Activated naive CD4-positive, alpha-beta T cell treated with anti-CD3 and anti-CD28 coated beads for 36 hours (primary cell): ENCODE measurements at places on chromosomes 1 and 21. TPM values are rescaled to one million over a fixed set of nuclear protein-coding genes. Genes with fewer than 3 reads are reported as not detected.

GRCh38 chr1:226443439-226443838 is 35.5 kb upstream of the PARP1 start:
- no peaks in the 10 kb centered on the region for H3K27me3 ChIP-seq
- H3K4me3 ChIP-seq, result no peak overlapping the region
- no peaks in the 10 kb centered on the region for H3K36me3 ChIP-seq
- peaks cover 31% of the 10 kb centered on the region for H3K4me1 ChIP-seq

- H3K27me3 ChIP-seq, result peaks cover 2% of the 10 kb centered on the region
- no peak overlapping the region for H3K27ac ChIP-seq
These were observed 102.3 kb upstream of the FGGY start for GRCh38 chr1:59194621-59195020.

- H3K36me3 ChIP-seq, result peaks cover 5% of the 10 kb centered on the region
- H3K4me1 ChIP-seq, result peaks cover 63% of the 10 kb centered on the region
- no peak for DNase-seq
- H3K27ac ChIP-seq, result peak overlapping the region; percentile 59
- H3K27me3 ChIP-seq, result no peaks in the 10 kb centered on the region
These were observed 73.7 kb downstream of the CAPZB start for GRCh38 chr1:19411612-19412011.

- no peak overlapping the region for H3K27ac ChIP-seq
- H3K4me1 ChIP-seq, result no peaks in the 10 kb centered on the region
- no peak overlapping the region for H3K4me3 ChIP-seq
These were observed 78.7 kb downstream of the TYW3 start for GRCh38 chr1:74811436-74812179.

The CFHR5 gene
- not detected for total RNA-seq

DNA sequence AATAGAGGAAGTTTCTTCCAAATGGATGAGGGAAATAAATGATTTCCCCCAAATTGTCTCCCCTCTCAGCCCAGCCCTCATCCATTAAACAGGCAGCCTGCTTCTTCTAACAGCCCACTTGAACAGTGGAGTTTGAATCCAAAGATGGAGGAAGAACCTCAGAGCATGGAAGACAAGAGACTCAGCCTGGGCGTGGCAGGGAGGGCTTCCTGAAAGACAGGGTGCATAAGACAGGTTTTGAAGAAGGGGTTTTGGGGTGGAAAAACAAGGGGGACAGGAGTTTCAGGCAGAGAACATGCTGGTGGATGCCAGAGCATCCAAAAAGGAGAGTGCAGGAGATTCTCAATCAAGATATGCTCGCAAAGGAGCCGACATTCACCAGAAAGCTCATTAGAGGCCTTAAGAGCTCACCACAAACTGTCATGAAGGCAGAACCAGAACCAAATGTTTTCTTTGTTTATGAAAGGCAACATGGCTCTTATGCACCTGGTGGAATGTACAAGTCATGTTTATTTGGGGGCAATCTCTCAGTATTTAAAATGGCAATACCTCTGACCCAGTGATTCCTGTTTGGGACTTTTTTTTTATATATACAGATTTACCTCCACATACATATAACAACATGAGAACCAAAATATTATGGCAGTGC is 26.5 kb upstream of the TSPEAR start:
- no peak overlapping the region for H3K27ac ChIP-seq
- DNase-seq, result no peak
- no peaks in the 10 kb centered on the region for H3K27me3 ChIP-seq
- no peak overlapping the region for H3K4me3 ChIP-seq
- peaks cover 4% of the 10 kb centered on the region for H3K4me1 ChIP-seq

The AGTRAP gene
- total RNA-seq, result 21.7 TPM

The MAB21L3 gene
- total RNA-seq, result not detected

DNA sequence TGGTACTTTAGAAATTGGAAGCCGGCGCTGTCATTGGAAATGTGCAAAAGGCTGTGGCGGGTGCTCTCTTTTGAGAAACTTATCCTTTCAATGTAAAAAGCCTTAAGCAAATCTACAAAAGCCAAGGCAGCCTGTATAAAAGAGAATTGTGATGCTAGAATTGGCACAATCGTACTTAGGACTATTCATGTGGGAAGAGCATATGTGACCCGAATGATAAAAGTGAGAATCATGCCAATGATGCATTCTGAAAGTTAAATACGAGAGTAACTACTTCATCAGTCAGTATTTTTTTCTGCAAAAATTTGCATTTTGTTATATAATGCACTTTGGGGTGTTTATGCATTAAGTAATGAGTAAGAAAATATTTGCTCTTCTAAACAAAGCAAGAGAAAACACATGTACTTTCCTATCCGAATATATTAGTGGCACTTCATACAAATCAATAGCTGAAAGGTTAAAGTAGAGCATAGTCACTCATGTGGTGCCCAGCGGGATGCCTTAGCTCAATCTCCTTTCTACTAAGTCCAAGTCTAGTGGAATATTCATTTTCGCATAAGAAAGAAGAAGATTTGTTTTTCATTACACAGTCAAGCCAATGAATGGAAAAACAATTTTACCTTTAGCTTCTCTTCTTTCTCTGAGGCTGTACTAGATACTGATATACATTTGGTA is 1256.6 kb upstream of the B3GALT2 start:
- no peaks in the 10 kb centered on the region for H3K4me1 ChIP-seq
- H3K27ac ChIP-seq, result no peak overlapping the region
- DNase-seq, result no peak
- no peak overlapping the region for H3K4me3 ChIP-seq
- H3K36me3 ChIP-seq, result no peaks in the 10 kb centered on the region

The AGMAT gene
- total RNA-seq, result 15.9 TPM

GRCh38 chr1:108553905-108554304 is 6.0 kb upstream of the EEIG2 start:
- no peaks in the 10 kb centered on the region for H3K27me3 ChIP-seq
- peaks cover 2% of the 10 kb centered on the region for H3K4me1 ChIP-seq
- DNase-seq, result no peak
- no peak overlapping the region for H3K4me3 ChIP-seq

GRCh38 chr1:53432611-53433010 is 26.6 kb upstream of the DMRTB1 start:
- H3K27ac ChIP-seq, result no peak overlapping the region
- H3K4me3 ChIP-seq, result no peak overlapping the region
- no peak for DNase-seq
- H3K4me1 ChIP-seq, result peaks cover 9% of the 10 kb centered on the region
- H3K27me3 ChIP-seq, result peaks cover 2% of the 10 kb centered on the region
- H3K36me3 ChIP-seq, result no peaks in the 10 kb centered on the region

DNA sequence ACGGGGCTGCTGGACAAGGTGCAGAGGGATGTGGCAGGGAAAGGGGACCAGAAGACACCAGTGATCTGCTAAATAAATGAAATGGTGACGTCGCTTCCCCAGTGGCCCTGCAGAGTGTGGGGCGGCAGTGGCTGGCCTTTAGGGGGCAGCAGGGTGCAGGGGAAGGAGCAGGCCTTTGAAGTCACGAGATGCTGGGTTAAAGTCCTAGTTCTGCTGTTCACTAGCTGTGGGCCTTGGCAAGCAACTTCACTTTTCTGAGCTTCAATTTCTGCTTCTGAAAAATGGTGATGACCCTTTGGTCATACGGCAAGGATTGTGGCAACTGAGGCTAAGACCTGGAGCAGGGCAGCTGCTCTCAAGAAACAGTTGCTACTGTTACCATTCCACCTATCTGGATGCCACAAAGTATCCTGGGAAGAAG is 9.2 kb upstream of the GALE start:
- H3K36me3 ChIP-seq, result peaks cover 6% of the 10 kb centered on the region
- H3K4me1 ChIP-seq, result peaks cover 10% of the 10 kb centered on the region
- no peaks in the 10 kb centered on the region for H3K27me3 ChIP-seq
- peak; percentile 90 for DNase-seq
- H3K4me3 ChIP-seq, result no peak overlapping the region

GRCh38 chr1:67650061-67650460 is 34.9 kb upstream of the GADD45A start:
- H3K4me1 ChIP-seq, result no peaks in the 10 kb centered on the region
- no peak for DNase-seq
- H3K27me3 ChIP-seq, result no peaks in the 10 kb centered on the region

The INAVA gene
- total RNA-seq, result not detected

DNA sequence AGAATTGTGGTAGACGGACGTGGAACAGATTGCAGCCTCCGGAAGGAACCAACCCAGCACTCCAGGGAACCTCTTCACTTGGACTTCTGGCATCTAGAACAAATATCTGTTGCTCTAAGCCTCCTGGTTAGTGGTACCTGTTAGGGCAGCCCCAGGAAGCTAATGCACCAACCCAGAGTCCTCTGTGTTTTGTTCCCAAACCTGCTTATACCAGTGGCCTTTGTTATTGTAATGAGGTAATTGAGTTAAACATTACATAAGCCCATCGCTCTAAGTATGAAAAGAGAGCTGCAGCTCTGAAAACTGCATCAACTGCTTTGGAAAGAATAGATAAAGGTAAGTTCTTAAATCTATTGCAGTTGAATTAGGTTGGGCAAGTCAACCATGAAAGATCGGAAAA is 516.7 kb downstream of the NPHP4 start:
- no peak for DNase-seq
- no peak overlapping the region for H3K4me3 ChIP-seq
- no peak overlapping the region for H3K27ac ChIP-seq
- H3K36me3 ChIP-seq, result no peaks in the 10 kb centered on the region

- H3K27ac ChIP-seq, result no peak overlapping the region
- DNase-seq, result no peak
- H3K4me3 ChIP-seq, result no peak overlapping the region
- H3K4me1 ChIP-seq, result no peaks in the 10 kb centered on the region
- no peaks in the 10 kb centered on the region for H3K36me3 ChIP-seq
These were observed 78.7 kb downstream of the DDR2 start for GRCh38 chr1:162710780-162711465.

The C1QB gene
- total RNA-seq, result not detected

DNA sequence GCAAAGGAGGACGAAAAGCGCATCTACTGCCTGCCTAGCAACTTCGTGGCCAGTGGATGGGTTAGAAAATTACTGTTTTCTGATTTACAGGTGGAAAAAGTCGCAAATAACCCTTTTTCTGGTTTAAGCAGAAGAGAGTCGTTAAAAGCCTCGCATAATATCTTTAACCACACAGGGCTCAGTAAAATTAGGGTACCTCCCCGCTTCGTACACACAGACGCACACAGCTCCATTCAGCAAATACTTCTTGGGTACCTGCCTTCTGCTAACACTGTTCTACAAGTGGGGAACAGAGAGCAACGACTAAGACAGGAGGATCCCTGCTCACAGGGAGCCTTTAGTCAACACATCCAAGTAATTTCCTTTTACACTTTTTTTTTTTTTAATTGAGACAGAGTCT is 704 bp downstream of the ALG6 start:
- peak overlapping the region; percentile 65 for H3K27ac ChIP-seq
- no peaks in the 10 kb centered on the region for H3K27me3 ChIP-seq
- peak overlapping the region; percentile 83 for H3K4me3 ChIP-seq

The SORT1 gene
- 0.33 TPM for total RNA-seq

DNA sequence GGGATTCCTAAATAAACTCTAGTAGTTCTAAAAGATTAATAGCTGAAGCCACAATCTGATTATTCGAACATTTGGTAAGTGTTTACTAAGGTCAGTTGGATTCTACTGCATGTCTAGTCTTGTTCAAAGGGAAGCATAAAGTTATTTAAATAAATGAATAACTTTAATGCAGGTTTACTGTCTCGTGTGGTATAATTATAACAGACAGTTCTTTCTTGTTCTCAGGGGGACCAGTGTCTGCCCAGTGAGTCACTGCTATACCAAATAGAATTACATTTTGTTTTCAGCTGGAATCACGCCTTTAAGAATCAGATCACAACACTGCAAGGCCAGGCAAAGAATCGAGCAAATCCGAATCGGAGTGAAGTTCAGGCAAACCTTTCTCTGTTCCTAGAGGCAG is 45.1 kb downstream of the SMG7 start:
- H3K36me3 ChIP-seq, result peaks cover 26% of the 10 kb centered on the region
- no peak for DNase-seq
- peaks cover 12% of the 10 kb centered on the region for H3K4me1 ChIP-seq
- H3K27me3 ChIP-seq, result no peaks in the 10 kb centered on the region
- no peak overlapping the region for H3K4me3 ChIP-seq
- no peak overlapping the region for H3K27ac ChIP-seq

DNA sequence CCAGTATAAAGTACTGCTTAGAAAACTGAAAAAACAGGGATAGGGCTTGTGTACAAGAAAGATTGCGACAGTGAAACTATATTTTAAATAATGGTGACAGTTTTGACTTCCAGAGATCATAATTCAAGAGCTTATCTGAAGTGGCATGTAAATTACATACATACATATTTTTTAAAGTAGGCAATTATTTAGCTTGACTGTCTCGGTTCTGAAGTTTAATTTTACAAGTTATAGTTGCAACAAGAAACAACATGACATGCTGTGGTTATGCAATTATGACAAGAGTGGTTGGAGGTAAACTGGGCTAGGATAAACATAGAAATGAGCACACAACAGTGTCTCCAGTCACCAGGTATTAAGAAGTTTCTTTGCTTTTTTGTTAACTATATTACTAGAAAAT is 4.1 kb downstream of the C1orf21 start:
- peaks cover 33% of the 10 kb centered on the region for H3K27me3 ChIP-seq
- H3K36me3 ChIP-seq, result no peaks in the 10 kb centered on the region
- no peak for DNase-seq
- peaks cover 13% of the 10 kb centered on the region for H3K4me1 ChIP-seq
- H3K4me3 ChIP-seq, result no peak overlapping the region

The SPATA21 gene
- not detected for total RNA-seq

DNA sequence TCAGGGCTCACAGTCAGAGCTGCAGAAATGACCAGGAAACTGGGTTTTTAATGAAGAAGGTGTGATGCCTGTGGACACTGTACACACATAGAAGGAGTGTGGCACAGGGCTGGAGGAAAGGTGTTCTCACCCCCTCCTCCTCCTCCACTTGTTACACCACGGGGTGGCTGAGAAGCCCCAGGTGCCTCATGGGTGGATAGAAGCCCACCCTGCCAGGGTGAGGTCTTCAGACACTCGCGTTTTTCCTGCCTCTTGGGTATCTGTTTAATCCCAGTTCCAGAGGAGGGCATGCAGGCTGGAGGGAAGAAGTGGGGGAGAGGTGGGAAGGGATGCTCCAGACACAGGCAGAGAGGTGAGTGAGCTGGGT is 9.7 kb upstream of the LAD1 start:
- DNase-seq, result no peak
- H3K36me3 ChIP-seq, result no peaks in the 10 kb centered on the region
- H3K4me1 ChIP-seq, result no peaks in the 10 kb centered on the region

DNA sequence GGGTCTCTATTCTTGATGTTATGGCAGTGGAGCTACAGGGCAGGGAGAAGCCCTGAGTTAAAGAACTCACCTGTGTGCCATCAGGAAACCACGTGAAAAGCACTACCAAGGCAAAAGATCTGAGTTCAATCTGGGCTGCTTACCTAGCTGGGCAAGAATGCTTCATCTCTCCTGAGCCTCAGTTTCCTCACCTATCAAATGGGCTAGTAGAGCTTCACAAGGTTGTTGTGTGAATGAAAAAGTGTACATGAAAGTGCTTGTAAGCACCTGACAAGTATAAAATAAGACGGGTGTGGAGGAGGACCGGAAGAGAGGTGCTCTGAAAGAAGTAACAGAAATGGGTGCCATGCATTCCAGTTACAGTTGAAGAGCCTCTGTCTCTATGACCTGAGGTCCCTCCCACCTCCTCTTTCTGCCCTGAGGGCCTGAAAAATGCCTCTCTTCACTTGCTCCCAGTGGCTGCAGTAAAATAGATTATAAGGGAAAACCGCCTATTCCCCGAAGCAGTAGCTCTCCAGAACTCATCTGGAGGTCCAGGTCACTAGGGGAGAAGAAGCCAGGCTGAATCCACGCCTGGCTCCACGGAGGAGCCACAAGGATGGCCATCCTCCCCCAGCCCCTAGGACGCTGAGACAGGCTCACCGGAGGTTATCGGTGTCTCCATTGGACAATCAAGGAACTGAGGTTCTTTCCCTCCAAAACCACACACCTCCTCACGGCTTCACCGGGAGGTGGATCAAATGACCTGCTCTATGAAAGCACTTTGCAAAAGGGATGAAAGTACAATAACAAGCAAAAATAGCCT is 1.4 kb downstream of the GPR161 start:
- H3K27me3 ChIP-seq, result peaks cover 38% of the 10 kb centered on the region
- peak; percentile 14 for DNase-seq
- peak overlapping the region; percentile 71 for H3K4me3 ChIP-seq
- peaks cover 36% of the 10 kb centered on the region for H3K4me1 ChIP-seq
